SJSA1 (cell line): ENCODE measurements at places on chromosomes 7 and 10.

- no peak for DNase-seq
Observed at GRCh38 chr7:79051915-79052314, 401.6 kb downstream of the MAGI2 start.

DNA sequence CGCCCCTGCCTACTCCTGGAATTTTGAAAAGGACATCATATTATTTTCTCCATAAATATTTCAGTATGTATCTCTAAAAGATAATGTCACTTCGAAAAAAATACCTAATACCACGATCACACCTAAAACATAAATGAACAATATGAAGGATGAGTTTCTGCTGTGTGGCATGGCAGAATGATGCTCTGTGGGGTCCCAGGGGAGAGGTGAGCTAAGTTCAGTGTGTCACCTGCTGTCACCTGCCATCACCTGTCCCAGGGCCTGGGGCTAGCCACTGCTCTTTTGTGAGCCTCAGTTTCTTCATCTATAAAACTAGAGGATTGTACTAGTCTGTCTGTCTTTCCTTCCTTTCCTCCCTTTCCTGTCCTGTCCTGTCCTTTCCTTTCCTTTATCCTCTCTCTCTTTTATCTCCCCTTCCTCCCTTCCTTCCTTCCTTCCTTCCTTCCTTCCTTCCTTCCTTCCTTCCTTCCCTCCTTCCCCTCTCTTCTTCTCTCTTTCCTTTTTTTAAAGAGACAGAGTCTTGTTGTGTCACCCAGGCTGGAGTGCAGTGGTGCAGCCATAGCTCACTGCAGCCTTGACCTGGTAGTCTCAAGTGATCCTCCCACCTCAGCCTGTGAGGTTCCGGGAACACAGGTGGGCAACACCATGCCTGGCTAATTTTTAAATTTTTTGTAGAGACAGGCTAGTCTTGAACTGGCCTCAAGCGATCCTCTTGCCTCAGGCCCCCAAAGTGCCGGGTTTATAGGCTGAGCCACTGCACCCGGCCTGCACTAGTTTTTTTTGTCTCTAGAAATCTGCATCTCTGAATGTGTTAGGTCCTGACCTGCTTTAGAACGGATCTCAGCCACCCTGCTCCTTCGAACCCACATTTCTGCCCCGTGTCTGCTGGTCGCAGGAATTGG lies 43.1 kb downstream of the CUX1 start:
- DNase-seq: no peak

DNA sequence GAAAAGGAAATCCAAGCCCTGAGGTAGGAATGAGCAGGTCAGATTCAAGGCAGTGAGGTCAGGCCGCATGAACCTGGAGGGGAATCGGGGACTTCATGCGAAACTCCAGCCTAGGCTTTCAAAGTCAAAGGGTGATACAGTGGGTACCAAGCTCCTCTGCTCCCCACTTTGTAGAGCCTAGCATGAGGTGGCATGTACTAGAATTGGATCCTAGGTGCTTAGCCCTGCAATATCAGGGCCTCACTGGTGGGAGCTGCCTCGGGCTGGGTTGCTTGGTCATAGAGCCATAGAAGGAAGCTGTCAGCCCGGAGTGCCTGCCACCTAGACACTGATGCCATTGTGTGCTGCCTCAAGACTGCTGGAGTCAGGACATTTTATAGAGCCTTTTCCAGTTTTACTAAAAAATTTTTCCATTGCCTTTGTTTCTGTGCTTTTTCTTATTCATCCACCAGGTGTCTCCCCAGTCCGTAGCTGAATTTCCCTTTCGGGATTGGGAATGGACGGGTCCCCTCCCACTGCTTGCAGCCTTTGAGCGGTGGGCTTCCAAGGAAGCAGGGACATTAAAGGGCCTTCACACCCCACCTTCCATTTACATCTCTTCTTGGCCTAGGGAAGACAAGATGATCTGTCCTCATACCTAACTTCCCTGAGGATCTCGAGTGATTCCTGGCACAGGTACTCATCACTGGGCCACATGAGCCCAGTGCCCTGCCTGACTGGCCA lies 5.5 kb upstream of the LZTS2 start:
- DNase-seq: no peak

- DNase-seq: no peak
Observed at GRCh38 chr10:77306666-77307065, 330.9 kb downstream of the KCNMA1 start.

DNA sequence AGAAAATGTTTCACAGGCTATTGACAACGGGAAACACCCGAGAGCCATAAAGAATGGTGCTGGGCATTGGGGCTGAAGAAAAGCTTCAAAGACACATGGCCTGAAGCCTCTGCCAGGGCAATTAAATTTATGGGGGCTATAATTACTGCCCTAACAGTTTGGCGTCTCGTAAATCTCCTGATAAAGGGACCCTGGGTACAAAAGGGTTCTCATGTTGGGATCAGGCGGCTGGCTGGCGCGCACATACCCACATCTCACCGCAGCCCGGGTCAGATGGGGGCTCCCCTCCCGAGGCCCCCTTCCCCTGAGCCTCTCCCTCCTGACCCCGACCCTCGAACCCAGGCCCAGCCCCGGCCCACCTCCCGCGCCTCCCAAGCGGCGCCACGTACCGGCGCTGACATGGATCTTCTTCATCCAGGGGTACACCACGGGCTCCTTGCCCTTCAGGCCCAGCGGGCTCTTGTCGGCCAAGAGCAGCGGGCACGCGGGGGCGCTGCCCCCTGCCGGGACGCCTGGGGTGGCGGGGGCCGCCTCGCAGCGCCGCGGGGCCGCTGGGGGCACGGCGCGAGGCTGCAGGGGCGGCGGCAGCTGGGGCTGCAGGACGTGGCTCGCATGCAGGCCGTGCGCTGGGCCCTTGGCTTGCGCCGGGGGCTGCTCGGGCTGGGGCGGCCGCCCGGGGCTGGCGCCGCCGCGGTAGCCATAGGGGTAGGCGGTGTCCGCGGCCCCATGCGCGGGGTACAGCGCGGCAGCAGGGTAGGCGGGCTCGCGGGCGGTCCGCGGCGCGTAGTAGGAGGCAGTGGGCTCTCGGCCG lies 623 bp downstream of the HOXA4 start:
- peak; percentile 61 for DNase-seq
